ENCODE measurements at places on chromosomes 4 and X. TPM values are rescaled to one million over a fixed set of nuclear protein-coding genes. Genes with fewer than 3 reads are reported as not detected.

Gene SPACA5
- not detected for polyA plus RNA-seq

Gene NCAPG
- polyA plus RNA-seq, result 18.3 TPM

Gene DGAT2L6
- not detected for polyA plus RNA-seq

Gene PRR32
- polyA plus RNA-seq, result 103 TPM

Gene OPRPN
- polyA plus RNA-seq, result not detected

Gene POLN
- polyA plus RNA-seq, result 2.9 TPM

Gene LIMCH1
- polyA plus RNA-seq, result 130 TPM

- peak; percentile 48 for DNase-seq
These were observed at the start of gene TMEM154 for GRCh38 chr4:152679414-152680281. Gene TMEM154, minus strand, starts transcription at chr4:152679997. Its CDS starts 64 bp downstream, at chr4:152679933.

DNA sequence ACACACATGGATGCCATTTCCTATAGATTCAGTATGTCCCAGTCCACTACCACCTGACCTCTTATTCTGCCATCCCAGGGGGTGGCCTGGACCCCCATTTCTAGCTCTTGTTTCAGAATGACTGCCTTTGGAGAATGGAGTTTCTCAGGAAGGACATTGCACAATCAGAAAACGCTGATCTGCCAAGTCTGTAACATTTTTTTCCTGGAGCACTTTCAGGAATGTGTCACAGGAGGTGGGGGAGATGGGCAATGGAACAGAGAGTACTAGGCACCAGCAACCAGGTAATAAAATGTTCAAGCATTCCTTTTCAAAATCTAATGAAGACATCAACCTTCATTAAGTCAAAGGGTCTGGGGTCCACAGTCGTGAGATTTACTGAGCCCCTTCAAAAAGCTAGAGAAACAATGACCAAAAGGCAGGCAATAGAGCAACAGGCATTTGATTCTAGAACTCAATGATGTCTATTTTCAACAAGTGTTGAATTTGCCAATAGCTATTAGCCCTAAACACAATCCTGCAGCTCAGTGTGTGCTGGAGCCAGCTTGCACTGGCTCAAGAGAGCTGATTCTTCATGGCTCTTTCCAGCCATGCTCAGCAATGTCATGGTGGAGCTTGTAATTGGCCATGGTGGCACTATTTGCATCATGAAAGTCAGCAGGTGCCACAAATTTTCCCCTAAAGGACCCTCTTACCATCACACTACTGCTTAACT is 87.1 kb downstream of the KDR start:
- DNase-seq, result peak; percentile 37

DNA sequence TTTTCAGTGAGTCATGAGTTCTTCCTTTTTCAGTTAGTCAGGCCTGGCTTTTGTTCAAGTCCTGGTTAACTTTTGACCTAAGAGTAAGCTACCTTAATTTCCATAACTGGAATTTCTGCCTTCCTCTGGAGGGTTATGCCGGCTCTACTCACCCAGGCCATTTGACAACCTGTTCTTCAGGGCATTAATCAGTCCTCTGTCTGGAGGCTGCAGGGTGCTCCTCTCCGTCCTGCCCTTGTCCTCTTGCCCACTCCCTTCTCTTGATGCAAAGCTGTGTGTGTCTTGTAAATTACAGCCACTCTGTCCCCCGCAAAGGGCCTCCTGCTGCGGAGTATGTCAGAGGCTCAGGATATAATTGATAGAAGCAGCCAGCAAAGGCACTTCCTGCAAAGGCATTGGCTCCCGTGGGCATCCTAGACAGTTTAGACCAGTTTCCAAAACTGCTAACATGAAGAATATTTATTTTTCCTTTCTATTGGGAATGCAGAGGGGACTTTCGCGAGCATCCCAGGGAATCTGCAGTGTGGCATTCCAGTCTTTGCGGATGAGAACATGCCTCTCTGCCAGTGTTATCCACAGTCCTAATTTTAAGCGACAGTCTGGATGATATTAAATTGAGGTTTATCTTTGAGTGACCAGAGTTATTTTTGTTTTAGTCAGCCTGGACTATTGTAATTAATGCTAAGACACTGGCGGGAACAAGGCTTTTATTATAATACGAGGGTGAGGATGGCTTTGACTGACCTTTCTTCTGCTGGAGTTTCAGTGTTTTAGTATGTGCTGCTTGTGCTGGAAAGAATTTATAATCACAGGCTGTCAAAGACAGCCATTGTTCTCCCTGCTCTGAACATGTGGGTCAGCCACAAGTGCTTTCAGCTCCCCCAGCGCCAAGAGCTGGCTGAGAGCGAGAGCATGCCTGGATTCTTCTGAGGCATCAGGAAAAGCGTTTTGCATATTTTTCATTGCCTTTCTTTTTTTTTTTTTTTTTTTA is 74.2 kb downstream of the LIMCH1 start:
- DNase-seq, result peak; percentile 81

- DNase-seq, result peak; percentile 51
These were observed 433 bp downstream of the MMAA start for GRCh38 chr4:145619639-145619996.

GRCh38 chr4:155674669-155675071 is 8.0 kb downstream of the GUCY1A1 start:
- no peak for DNase-seq

GRCh38 chrX:28177202-28177601 is 196.0 kb upstream of the DCAF8L1 start:
- DNase-seq, result no peak

All from muscle of back (tissue), 13 donors.